GF-D8 (cell line): ENCODE measurements at places on chromosomes 11 and 22.

DNA sequence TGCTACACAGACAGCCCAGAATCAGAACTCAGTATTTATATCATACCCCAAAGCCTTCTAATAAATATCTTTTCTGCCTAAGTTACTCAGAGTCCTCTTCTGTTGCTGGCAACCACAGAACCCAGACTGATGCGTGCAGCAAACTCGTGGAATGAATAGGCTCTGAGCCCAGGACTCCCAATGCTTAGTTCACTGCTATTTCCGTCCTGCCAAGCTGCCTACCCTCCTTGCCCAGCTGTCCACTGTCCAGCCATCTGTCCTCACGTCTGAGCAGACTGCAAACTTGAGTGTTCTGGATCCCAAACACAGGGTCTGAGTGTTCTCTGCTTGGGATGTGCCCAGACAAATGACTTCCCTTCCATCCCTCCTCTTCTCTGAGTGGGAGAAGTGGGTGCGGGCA lies 19.4 kb downstream of the PTPN5 start:
- no peak for DNase-seq

DNA sequence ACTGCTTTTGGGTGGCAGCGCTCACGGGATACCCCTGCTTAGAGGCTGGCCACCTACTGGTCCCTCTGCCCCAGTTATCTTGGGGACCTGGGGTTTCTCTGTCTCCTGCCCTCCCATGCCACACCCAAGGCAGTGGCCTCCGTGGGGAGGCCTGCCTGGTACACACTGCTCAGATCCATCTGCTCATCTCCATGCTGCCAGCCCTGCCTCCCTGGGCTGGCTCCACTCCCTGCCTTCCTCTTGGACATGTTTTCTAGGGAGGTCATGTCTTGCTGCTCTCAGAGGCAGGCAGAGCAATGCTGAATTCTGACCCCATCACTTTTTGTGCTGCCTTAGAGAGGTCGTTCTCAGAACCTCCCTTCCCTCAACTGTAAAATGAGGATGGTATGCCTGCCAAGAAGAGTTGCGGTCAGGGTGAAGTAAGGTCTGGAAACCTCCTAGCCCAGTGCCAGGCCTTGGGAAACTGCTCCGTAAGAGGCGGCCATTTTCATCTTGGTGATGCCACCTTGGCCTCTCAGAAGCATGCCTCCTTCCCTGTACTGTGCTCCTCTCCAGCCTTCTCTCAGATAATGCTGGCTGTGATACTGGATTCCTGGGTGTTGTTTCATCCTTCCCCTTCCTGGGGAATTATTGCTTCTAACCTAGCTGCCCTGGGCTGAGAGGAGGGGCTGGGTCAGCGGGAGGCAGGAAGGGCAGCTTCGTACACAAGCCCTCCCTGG lies 186.4 kb upstream of the ZBED5 start:
- no peak for DNase-seq

- no peak for DNase-seq
These were observed 14.5 kb upstream of the PARVA start for GRCh38 chr11:12362857-12363256.

- DNase-seq: peak; percentile 33
These were observed 379 bp upstream of the SLC3A2 start for GRCh38 chr11:62880231-62880802.

- DNase-seq: no peak
These were observed 108.6 kb downstream of the SYN3 start for GRCh38 chr22:32949391-32950173.

DNA sequence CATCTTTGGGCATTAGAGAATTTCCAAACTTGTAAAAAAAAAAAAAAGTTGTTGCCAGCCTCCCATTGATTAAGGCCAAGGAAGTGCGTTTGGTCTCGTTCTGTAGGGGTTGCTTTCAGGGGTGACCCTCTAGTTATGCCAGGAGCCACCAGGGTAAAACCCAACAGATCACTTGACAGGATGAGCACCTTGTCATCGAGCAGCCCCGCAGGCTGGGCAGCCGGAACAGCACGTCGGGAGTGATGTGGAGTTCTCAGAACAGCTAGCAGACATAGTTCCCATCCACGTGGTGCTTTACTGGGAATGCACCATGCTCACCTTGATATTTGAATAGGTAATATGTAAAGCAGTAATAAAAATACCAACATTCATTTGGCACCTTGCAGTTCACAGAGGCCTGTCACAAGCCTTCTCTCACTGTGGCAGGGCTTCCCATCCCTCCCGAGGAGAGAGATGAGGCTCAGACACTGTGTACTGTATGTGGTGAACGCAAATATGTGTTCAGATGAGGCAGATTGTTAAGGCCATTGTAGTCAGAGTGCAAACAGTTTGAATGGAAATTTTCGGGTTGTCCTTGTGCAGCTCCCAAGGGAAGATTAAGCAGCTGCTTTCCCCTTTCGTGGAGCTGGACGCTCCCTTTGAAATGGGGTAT lies 70.9 kb upstream of the SORL1-AS1 start:
- no peak for DNase-seq

- DNase-seq: no peak
These were observed 718.9 kb downstream of the BRD1 start for GRCh38 chr22:49108636-49109315.

DNA sequence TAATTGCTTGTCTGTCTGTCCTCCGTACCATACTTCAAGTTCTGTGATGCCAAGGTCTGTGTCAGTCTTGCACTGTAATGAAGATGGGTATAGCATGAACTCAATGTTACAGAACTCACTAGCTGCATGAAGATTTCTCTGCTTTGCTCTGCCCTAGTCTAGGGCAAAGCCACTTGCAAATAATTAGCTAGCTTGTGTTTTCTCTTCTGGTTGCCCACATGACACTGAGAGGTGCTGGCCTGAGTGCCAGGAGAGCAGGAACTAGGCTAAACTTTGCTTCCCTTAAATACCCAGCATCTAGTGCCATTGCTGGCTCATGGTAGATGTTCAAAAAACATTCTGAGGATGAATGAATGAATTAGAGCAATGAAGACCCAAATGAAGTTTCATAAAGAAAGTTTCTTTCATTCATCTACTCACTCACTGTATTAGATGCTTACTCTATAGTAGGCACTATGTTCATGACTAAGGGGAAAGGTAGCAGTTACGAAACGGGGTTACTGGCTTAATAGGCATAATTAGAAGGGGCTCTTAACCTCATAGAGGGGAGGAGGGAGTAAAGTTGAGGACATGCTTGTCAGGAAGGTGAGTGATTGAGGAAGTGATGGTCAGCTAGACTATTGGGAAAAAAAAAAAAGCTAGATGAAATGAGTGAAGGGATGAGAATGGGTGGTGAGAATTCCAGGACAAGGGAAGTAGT lies 4.4 kb upstream of the ENDOD1 start:
- DNase-seq: no peak

GRCh38 chr11:47867823-47868222 lies 19.7 kb upstream of the NUP160 start:
- no peak for DNase-seq

- no peak for DNase-seq
These were observed 247.0 kb upstream of the NARS2 start for GRCh38 chr11:78821371-78822306.

- DNase-seq: no peak
These were observed 5.0 kb upstream of the SLC1A2 start for GRCh38 chr11:35424157-35424940.

DNA sequence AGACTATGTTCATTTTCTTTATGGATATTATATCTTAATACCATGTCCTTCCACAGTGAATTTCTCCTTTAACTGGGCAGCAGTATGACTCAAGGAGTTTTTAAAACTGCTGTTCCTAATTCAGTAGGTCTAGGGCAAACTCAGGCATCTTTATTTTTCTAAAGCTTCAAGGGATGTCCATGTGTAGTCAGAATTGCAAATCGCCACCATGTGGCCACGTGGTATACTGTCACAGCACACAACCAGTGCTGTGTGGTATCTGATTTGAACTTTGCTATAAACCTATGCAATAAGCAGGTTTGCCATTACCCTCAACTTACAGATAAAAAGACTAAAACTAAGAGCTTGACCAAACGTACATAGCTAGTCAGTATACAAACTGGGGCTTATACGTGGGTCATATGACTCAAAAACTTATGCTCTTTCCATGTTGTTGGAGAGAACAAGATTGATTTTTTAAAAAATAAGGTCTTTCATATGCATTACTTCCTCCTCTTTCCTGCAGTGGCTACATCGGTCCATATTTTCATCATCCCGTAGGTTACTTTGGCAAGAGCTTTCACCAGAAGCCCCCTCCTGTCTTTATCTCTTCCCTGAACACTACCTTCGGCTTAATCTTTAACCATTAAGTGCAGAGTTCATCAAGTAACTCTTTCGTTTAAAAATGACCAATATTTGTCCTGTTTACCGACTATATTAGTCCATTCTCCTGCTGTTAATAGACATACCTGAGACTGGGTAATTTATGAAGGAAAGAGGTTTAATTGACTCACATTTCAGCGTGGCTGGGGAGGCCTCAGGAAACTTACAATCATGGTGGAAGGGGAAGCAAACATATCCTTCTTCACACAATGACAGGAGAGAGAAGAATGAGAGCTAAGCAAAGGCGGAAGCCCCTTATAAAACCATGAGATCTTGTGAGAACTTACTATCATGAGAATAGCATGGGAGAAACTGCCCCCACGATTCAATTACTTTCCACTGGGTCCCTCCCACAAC lies 8.0 kb upstream of the HTATIP2 start:
- no peak for DNase-seq

DNA sequence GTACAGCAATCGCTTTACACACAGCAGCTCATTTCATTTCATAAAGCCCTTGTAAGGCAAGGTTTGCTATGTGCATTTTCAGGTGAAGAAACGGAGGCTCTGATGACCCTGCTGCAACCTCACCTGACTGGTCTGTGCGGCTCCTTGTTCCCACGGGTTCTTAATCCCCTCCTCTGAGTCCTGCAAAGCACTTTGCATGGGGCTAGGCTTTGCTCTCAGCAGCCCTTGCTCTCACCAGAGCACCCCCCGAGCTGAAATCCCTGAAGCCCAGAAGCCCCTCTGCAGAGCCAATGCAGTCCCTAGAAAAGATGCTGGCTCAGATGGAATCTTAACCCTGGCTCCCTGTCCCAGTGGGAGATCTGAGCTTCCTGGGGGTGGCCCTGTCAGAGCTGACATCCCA lies 11.0 kb upstream of the APOL6 start:
- no peak for DNase-seq

DNA sequence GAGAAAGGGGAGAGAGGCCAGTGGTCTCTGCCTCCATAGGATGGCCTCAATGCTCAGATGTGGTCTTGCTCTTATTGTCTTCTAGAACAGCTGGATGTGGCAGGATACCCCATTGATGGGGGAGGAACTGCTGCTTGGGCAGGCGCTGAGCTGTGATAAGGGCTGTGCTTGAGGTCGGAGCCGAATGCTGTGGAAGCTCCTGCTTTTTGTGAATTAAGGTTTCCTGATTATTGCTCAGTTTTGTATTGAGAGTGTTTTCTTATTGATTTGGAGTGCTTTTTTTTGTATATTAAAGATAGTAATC lies 57.2 kb downstream of the CABIN1 start:
- DNase-seq: no peak

GRCh38 chr11:134385774-134386565 lies 26.1 kb downstream of the B3GAT1 start:
- DNase-seq: no peak

GRCh38 chr11:131899950-131900580 lies 529.6 kb downstream of the NTM start:
- no peak for DNase-seq

DNA sequence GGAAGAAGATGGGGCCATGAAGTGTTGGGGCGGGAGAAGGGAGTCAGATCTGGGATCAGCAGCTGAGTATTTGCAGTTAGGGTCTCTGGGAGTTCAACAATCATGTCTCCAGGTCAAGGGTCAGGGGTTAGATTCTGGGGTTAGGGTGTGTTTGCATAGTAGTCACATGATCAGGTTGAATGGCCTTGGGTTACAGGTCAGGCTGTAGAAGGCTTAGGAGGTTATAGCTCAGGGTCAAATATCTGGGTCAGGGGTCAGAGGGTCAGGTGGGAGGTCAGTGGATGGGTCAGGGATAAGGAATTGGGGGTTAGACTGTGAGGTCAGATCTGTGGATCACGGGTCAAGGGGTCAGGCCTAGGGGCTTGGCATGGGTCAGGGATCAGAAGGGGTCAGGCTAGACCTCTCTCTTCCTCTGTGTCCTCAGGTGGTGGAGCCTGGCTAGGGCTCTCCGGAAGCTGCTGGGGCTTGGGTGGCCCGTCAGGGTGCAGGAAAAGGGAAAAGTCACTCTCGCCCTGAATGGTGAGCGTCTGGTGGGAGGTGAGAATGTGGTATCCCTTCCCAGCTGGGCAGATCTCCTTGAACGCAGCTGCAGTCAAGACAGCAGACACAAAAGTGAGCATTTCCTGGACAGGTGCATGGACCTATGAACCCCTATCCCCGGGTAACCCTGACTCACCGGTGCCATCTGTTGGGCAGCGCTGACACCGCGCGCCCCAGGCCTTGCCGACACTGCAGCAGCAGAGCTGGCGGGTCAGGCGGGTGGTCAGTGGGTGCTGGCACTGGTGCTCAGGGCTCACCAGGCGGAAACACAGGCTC lies 6.4 kb downstream of the LTBP3 start:
- DNase-seq: peak; percentile 52

DNA sequence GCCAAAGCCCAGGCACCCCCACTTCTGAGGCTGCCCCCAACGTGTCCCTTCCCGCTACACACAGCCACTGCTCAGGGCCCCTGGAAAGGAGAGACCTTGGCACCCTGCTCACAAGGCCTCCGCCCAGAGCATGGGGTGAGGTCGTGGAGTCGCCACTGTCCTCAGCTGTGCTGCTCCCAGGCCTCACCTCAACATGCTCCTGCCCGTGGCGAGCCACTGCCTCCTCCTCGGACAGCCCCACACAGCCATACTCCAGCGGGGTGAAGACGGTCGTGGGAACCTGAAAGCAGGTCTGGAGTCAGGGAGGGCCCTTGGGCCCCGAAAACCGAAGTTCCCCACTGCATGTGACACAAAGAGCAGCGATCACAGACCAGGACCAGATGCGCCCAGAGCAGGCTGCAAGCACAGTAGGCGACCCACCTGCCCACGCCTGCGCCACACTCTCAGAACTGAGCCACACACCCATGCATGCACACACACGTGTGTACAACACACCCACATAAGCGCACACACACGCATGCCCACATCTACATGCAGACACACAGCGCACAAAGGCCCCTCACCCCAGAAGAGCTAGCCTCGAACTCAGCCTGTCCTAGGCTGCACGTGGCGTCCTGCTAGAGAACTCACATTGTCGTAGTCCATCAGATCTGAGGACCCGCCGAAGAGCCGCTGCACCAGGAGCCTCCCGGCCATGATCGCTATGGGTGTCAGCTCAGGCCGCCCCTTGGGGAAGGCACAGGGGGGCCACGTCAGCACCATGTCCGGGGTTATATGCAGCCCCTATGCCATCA lies 25.5 kb upstream of the GNB1L start:
- DNase-seq: no peak

DNA sequence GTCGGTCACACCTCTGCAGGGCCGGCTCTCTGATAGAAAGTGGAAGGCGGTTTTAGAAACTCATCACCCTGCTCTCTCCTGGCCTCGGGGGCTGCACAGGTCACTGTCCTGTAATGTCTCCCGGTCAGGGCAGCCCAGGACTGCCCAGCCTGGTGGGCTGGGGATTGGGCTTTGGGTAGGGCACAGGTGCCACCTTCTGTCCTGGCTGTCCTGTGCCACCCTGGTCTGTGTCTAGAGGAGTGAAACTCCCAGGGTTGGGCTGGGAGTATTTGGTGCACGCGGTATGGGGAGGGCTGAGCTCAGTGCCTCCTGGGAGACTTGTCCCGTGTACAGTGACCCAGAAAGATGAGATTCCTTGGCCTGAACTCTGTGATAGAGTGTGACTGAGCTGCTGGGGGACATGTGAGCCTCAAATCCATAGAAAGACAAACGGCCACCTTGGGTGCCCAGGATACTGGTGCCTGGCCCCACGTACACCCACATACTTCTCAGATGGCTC lies 17.8 kb downstream of the SART1 start:
- DNase-seq: no peak
